H1 (cell line): ENCODE measurements at places on chromosomes 5 and 9. TPM values are rescaled to one million over a fixed set of nuclear protein-coding genes. Genes with fewer than 3 reads are reported as not detected.

ADAMTS13 gene
- 5.1 and 5.8 TPM in 2 replicates for total RNA-seq

TPM2 gene
- 181 and 197 TPM in 2 replicates for total RNA-seq

KCNN2 gene
- total RNA-seq = 18.6 and 19.4 TPM in 2 replicates

DMGDH gene
- 1.1 TPM in 1 of 2 replicates, not detected in the other for total RNA-seq

GPR151 gene
- total RNA-seq = not detected in 2 replicates

PCDHA11 gene
- 6.6 and 6.9 TPM in 2 replicates for total RNA-seq

IDNK gene
- total RNA-seq = 0.38 and 0.48 TPM in 2 replicates
